Dermis blood vessel endothelial cell (primary cell): ENCODE measurements at places on chromosomes 1 and 21. TPM values are rescaled to one million over a fixed set of nuclear protein-coding genes. Genes with fewer than 3 reads are reported as not detected.

Gene TAL1
- total RNA-seq, result 61.1 and 84.5 TPM in 2 replicates

Gene IGSF9
- not detected in 2 replicates for total RNA-seq

Gene NUF2
- total RNA-seq, result 5.3 and 19.7 TPM in 2 replicates

Gene ELAPOR1
- total RNA-seq, result under 0.01 and 0.37 TPM in 2 replicates

Gene BNIPL
- 0.17 and 0.33 TPM in 2 replicates for total RNA-seq

Gene DUSP23
- 29.0 and 47.6 TPM in 2 replicates for total RNA-seq

Gene TNFRSF14
- 109 and 155 TPM in 2 replicates for total RNA-seq
